Fibroblast of skin of left biceps (primary cell): ENCODE measurements at places on chromosomes 3 and 15.

DNA sequence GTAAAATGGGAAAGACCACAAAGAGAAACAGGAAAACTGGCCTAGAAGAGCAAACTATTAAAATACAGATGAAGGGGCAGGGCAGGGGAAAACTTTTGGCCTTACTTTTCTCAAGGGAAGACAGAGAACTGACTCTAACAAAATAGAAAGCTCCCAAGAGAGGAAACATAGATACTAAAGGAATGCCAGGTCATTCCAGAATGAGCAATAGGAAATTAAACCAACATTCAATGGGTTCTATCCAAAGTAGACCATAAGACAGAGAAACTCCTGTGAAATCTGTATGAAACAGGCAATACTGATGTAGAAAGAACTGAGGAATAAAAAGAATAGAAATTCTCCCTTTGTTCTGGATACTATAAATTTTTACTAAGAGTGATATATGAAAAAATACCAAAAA is 491.8 kb downstream of the MECOM start:
- no peak for DNase-seq

DNA sequence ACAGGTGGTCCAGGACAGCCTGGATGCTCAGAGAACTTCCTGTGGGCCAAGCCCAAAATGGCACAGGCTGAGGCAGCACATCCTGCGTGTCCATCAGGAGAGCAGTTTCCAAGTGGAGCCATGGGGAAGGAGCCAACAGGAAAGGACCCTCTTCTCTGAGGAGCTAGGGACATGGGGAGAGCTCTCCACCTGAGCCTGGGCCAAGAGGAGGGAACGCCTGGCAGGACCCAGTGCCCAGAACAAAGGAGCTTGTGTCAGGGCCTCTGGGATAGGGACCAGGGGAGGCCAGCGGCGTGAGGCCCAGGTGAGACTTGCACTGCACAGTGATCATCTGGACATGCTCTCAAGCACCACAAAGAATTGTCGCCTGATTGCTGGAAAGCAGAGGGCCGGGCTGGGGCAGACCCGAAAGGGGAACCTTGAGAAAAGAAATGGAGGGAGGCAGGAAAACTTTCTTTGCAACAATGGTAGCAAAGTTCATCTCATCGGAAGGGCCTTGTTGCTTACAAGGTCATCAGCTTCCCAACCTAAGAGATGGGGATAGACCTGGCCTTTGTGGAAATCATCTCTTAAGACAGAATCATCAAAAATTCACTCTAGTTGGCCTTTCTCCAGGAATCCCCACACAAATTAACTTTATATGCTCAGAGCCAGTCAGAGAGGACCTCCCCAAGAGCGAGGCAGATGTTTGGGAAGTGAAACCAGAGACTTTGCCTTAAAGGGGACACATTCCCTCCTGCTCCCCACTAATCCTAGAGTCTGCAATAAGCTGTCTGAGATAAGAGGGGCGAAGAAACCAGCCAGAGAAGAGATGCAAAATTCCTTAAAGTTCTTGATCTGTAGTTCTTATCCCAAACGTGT is 47.7 kb upstream of the HES1 start:
- no peak for DNase-seq

GRCh38 chr15:36905908-36906307 is 194.4 kb downstream of the MEIS2 start:
- DNase-seq = peak; percentile 89

- DNase-seq = no peak
These were observed 35.8 kb downstream of the ATP2B2 start for GRCh38 chr3:10469441-10470119.

DNA sequence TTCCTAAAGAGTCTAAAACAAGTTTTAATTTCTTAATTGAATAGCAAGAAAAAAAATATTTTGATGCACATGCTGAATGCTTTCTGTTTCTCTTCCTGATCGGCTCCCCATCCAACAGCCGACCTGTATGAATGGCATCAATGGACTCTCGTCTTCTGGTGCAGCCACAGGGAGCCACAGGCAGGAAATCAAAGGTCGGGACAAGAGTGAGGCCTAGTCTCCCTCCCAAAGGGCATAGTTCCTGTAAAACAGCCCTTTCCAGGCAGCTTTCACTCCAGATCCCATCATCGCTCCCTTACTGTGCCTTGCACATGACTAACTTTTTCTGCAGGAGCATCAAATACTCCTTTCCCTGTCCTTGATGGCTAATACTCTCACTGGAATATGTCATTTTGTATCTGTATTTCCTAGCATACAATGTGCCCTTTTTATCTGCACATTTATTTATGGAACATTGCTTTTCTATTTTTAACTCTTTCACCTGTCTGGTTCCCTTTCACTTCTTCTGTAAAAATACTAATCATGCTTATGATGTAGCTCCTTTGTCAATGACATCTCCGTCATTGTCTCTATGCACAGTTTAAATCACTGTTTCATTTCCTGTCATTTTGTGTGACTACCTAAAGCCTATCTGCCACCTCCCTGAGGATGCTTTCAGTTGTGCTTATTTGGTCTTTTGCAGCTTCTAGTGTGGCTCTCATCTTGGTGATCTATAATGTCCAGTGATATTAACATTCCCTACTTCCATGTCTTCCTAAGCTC is 326.2 kb downstream of the CTNNB1 start:
- no peak for DNase-seq

DNA sequence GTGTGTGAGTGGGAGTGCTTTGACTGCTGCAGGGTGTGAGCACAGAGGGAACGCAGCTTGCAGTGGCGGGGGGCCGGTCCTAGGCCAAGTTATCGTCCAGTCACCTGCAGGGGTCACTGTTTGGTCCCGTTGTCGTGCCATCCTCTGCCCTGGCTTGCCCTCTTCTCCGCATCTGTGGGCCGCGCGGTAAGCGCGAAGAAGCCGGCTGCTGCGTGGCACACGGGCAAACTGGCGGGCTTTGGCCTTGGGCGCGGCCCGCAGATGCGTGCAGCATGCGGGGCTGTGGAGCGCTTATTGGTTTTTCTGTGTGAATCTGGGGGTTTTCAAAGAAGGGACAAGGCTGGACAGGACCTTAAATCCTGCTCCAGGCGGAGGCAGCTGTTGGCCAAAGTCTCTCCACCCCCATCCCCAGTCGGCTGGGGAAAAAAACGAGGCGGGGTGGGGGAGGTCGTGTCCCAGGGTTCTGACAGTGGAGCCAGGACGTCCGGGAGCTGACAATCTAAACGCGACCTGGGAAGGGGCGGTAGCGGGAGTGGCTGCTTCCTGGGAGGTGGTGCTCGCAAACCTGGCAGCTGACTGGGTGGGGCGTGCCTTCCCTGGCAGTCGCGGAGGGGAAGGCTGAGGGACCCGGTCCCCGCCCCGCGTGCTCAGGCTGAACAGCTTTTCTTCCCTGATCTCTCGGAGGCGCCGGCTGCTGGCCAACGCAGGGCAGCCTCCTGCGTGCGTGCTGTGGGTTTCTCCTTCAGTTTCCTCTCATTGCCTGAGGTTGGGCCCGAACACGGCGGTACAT is 39.7 kb upstream of the VEPH1 start:
- DNase-seq = no peak

GRCh38 chr3:13676356-13677017 is 127.6 kb downstream of the FBLN2 start:
- no peak for DNase-seq

- DNase-seq = no peak
These were observed at the start of gene MAGEL2 for GRCh38 chr15:23647421-23648370. Gene MAGEL2, minus strand, starts transcription at chr15:23647867. Its CDS starts 125 bp downstream, at chr15:23647742.

GRCh38 chr3:68984011-68984530 is 29.4 kb downstream of the EOGT start:
- no peak for DNase-seq

DNA sequence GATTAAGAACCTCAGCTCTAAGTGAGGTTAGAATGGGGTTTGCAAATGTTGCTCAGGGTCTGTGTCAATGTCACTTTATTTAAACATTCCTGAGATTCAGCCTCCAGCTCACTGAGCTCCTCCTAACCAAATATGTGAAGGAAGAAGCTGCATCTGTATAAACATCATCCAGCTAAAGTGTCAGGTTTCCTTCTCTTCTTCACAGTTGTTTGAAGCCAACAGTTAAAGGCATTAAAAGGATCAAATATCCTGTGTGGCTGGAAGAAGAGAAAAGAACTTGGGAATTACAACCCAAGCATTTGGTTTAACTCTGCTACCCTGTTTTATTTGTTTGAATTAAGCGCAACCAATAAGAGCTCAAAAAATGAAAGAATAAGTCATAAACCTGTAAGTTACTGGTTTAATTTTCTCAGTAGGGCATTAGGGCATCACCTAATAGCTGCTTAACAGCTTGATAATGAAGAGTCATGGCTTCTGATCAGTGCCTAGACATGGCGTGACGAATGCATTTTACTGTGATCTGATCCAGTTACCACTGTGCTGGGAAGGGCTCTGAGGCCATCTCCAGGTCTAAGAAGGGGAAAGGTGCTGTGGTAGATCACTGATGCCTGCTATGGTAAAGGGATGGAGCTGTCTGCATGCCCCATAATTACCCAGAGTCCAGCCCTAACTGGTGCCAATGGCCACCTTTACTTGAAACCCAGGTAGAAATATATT is 165.7 kb upstream of the TSC22D2 start:
- peak; percentile 55 for DNase-seq

DNA sequence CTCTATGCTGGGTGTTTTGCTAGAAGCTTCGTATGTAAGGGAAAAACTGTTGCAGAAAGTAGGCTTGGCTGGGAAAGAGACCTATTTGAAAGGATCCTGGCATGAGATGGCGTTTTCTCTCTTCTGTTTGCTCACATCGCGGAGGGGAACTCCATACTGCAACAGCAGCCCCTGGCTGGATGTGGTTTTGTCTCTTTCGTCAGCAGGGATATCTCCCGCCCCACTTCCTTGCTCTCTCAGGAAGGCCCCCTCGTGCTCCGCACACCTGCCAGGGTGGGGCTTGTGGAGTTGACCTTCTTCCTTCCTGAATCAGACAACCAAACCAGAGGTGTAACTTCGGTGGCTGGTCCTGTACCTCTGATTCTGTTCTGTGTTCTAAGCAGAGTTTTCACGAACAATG is 26.4 kb upstream of the MYZAP start:
- DNase-seq = no peak

DNA sequence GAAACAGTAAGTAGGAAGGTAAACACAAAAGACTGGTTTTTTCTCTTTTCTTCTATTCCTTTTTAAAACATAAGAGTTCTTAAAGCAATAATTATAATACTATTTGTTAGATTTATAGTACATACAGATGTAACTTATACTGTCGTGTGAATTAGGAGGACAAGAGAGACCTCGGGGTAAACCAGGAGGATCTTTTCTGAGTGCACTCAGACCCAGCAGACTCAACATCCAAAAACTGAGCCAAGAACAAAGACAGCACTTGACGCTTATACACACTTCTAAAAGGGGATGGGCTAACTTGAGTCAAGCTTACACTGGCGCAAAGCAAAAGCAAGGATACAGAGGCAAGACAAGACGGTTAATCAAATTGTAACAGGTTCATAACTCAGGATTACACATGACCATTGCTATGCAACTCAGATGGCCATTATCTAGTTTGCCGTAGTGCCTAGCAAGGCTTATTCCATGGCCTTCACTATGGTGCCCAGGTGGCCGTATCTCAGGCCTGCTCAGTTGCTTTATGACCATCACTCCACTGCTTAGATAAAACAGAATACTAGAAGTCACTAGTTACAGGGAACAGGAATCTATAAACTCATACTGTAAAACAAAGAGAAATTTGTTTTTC is 18.6 kb downstream of the MTHFS start:
- DNase-seq = no peak

DNA sequence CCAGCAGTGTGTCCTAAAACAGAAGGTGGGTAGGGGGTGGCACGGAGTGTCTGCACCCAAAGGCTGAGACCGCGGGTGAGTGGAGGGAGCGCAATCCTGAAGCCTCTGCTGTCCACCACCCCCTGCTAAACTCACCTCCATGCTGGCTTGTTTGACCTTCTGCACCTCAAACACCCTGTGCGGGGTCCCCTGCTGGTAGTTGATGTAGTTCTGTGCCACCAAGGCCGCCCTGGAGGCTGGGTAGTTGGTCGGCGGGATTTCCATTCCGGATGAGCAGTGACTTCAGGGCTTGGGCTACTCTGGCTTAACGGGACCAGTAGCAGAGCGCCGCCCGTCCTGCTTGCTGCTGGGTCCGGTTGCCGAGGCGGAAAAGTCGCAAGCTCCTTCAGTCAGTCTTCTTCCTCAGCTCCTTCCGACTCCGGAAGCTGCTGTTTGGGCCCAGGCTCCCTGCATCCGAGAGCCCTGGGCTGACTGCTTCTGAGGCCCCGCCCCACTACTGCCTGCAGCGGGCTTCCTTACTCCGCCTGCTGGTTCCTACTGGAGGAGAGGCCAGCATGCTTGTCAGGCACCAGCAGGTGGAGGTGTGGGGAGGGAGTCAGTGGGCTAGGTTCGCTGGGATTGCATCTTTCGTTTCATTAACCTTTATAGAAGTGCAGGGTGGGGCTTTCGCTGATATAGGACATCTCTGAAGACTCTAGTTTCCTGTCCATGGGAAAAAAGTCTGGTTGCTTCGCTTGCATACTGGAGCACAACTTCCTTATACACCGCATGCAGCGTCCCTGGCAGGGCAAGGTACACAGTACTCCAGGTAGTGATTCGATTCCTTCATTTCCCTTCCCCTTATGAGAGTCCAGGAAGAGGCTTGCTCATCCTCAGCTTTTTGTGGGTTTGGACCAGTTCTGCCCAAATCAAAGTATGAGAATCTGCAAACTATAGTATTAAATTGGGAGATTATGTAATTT is at the start of gene LXN:
TSS of gene LXN (minus strand) at position 434 of the 962 bp plus-strand sequence. CDS start at position 264, 170 bp downstream.
- peak; percentile 51 for DNase-seq

DNA sequence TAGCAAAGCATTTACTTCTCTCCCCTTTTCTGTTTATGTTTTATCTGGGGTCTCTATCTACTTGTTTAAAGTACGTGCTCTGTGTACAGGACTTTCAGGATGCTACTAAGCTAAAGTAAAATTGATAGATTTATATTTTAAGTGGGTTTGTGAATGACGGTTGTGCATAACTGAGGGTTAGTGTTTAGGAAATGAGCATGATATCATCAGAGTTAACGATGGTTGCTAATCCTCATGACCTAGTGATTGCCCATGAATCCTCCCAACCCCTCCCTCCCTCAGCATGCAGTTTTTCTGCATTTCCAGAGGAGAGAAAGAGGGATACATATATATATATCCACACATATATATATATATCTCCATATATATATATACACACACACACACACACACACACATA is 957.2 kb downstream of the TUSC7 start:
- no peak for DNase-seq

DNA sequence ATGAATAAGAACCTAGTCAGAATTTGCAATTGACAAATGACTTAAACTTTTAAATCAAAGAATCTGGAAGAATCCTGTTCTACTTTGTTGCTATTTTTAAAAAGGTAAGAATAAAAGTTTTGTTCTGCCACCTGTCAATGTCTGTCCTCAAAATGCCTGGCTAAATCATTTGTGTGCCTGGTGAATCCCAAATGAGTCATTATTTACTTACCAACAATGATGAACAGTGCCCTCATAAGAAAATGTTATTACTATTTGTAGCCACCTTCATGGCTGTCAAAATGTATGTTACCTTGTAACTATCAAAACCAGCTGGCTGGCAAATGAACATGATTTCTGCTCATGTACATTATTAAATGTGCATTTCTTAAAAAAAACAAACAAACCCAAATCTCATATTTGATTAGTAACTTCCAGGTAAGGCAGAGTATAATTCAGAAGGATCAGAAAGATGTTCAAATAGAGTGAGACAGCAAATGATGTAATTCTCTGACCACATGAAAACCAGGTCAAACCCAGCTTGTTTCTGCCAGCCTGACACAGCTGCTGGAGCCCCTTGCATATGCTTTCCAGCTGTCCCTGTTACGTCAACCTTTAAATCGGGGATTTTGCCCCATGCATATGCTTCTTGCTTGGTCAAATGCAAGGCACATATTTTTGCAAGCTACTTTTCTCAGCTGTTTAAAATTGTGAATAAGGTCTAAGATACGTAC is 137.9 kb downstream of the SSR3 start:
- no peak for DNase-seq
